Memory B cell (primary cell): ENCODE measurements at places on chromosomes 6 and 20.

DNA sequence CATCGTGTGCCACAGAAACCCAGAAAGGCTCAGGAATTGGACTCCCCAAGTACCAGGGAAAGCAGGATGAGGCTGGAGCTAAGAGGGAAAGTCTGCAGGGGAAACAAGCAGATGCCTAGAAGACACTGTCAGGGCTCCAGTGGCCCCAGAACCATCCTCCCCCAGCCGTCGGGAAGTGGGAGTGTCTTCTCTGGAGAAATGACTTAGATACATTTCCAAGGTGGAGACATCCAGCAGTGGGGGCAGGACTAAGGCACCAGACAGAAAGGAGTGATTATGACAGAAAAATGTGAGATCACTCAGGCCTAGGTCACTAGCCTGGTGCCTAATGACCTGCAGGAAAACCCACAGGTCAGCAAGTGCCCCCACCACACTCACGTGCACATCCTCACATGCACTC lies 36.0 kb upstream of the VSX1 start:
- no peak for DNase-seq

DNA sequence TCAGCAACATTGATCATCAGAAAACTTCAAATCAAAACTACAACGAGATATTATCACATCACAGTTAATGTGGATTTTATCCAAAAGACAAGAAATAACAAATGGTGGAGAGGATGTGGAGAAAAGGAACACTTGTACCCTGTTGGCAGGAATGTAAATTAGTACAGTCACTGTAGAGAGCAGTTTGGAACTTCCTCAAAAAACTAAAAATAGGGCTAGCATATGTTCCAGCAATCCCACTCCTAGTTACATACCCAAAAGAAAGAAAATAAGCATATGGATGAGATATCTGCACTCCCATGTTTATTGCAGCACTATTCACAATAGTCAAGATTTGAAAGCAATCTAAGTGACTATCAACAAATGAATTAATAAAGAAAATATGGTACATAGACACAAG lies 887.7 kb upstream of the MAN1A1 start:
- no peak for DNase-seq

- DNase-seq: no peak
These were observed 173.5 kb downstream of the DLL1 start for GRCh38 chr6:170117111-170117972.

GRCh38 chr6:117907601-117908245 lies 659 bp downstream of the SLC35F1 start:
- DNase-seq: no peak

DNA sequence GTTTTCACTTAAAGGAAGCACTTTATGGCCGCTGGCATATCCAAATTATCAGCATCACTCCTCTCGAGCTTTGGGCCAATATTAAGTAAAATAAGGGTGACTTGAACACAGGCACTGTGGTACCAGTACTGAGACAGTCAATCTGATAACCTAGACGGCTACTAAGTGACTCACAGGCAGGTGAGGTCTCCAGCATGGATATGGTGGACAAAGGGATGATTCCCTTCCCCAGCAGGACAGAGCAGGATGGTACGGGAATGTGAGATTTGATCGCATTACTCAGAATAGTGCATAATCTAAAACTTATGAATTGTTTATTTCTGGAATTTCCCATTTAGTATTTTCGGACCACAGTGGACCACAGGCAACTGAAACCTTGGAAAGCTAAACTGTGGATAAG lies 55.7 kb downstream of the TNFRSF21 start:
- DNase-seq: no peak

- DNase-seq: peak; percentile 75
These were observed 97.5 kb downstream of the PSMG4 start for GRCh38 chr6:3356056-3356823.

DNA sequence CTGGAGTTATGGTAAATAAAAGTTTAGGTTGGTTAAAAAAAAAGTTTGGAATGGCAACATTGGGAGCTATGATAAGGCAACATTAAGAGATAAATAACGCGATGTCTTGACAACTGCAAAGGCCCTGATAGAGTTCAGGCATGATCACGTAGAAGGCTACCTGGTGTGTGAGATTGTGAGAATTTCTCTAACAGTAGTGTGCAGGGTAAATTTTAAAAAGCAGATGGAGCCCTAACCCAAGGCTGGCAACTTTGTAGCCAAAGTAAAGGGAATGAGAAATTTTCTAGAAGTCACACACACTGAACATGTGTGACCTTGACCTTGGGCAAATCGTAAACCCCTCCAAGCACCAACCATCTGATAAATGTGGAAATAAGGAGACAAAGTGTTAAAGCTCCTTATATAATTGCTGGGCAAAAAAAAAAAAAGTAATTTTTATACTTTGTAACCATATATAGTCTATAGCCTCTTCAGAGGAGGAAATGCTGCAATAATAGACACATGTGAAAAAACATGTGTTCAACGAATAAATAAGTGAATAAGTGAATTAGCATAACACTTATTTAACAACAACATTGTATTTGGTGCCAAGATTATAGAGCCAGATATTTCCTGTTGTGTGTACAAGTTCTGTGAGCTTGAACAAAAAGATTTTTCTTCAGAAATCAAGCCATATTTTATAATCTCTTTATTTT lies 18.2 kb downstream of the KCNQ5 start:
- DNase-seq: no peak

GRCh38 chr6:84568971-84569370 lies 195.4 kb downstream of the TBX18 start:
- no peak for DNase-seq

GRCh38 chr6:128275681-128276080 lies 244.7 kb downstream of the PTPRK start:
- no peak for DNase-seq

DNA sequence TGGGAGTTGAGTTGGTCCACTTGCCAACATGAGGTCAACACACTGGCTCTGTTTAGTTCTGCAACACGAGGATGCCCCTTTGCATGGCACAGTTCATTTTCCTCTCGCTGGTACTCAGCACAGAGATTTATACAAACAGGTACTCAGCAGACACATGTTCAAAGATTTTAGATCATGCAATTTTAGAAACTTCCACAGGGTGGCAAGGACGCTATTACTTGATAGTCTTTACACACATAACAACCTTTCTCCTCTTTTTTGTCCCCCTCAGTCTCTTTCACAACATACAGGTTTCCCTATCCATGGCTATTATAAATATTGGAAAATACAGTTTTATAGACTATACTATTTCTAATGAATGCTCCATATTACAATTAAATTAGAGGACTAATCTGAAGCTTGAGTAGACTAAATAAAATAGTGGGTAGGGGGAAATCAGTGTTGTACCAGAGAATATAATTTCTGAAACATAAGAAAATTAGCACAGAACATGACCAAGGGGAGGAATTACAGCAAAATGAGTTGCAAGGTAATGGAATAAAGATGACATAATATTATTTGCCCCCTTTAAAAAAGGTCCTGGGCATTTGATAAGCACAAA lies 331.8 kb upstream of the BTBD3 start:
- DNase-seq: no peak

GRCh38 chr20:8519887-8520286 lies 387.8 kb downstream of the PLCB1 start:
- no peak for DNase-seq

DNA sequence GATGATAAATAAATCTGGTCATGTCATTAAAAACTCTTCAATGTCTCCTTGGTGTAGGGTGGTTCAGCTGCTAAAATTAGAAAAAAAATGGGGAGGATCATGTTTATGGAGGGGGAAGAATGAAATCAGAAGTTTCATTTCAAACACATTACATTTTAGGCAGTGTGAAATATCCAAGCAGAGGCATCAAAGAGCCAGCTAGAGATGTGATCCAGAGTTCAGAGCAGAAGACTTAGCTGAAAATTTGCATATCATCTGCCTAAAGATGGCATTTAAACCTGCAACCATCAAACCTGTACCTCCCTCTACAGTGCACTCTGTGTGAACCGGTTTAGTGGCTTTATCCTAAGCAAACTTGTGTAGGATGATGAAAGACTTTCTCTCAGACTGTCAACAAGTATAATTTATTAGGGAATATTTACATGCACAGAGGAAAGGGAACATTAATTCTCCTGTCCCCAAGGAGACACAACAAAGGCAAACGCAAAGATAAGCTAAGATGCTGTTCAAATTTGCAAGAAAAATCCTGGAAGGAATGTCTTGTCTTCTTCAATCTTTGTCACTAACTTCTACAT lies 84.8 kb upstream of the PLEKHG1 start:
- DNase-seq: no peak

DNA sequence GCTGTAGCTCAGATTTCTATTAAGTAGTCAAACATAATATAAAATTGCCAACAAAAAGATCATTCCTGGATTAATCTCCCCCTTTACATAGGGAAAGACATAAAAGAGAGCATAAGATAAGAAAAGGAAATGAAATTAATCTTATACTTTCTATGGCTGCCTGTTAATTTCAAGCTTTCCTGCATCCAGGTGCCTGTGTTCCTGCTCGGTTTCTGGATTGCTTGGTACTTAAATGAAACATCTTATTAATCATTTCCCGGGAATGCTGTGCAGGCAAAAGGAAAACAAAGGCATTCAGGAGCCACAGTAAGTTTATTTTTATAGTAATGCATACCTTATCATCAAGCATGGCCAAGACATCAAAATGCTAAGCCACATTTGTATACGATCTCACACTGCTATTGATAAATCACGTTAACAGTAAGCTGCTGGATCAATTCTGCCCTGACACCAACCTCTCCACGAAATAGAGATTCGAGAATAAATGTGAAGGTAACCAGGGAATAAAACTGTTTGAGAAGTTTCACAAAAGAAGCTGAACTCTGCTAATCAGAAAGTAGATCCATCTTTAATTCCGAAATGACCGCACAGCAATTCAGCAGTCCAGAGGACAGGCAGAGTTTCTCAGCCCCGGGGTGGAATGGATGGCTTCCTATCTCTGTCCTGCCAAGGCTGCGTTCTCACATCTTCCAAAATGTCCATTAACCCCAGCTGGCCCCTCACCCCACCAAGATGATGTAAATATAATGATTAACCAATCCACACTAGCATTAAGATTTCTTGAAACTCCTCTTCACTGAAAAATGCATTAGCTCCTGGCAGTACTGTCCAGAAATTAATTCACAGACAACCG lies 32.6 kb upstream of the APCDD1L start:
- no peak for DNase-seq

DNA sequence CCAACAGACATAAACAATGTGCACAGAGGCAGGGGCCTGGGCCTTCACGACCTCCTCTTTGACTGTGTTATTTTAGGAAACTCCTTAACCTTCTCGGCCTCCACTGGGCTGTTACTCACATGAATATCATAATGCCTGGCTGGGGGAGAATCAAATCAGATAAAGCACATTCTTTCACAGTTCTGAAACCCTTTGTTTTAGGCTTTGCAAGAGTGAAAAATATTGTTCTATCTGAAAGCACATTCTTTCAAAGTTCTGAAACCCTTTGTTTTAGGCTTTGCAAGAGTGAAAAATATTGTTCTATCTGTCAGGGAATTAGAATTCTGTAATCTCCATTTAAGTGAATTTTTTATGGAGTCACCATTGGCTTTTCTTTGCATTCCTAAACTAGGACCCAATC lies 50.7 kb upstream of the SYNDIG1 start:
- DNase-seq: no peak

DNA sequence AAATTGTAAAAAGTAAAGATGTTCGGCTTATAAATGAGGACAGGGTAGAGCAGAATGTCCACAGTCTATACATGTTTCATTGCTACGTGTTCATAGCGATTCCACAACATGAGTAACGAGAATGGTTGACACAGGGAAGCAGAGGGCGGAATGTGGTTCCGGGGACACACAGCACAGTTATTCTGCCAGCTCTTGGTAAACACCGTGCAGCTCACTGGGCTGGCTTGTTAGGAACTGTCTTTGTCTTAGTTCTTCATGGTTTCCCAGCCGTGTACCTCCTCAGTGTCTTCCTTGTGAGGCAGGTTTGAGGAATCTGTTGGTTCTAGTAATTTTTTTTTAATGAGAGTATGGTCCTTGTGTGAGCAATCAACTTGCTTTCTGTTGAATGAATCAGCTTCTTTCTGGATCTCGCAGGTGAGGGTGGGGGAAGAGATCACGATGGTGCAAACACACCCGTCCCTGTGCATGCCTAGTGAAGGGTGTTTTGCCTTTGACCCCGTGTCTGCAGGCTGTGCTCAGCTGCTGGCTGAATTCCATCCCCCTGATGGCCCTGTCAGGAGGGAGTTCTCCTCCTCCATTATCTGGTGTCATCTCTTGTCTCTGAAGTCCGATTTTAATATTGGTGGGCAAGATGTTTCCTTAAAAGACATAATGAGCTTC lies 168.2 kb downstream of the SMOC2 start:
- DNase-seq: no peak

DNA sequence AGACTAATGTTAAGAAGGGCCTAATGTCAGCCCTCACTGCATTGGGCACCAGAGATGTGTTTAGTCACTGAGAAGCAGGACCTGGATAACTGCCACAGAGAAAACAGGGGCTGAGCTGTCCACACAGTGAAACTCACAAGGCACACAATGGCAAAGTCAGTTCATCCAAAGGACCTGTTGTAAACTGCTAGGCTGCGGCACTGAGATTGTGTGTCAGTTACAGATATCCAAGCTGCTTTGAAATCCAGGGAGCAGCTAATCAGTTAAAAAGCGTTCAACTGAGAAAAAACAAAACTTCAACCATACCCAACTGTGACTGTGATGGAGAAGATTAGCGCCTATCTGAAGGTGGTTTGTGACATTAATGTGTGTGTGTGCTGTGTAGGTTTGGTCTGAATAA lies 27.8 kb upstream of the TMEM14A start:
- no peak for DNase-seq

DNA sequence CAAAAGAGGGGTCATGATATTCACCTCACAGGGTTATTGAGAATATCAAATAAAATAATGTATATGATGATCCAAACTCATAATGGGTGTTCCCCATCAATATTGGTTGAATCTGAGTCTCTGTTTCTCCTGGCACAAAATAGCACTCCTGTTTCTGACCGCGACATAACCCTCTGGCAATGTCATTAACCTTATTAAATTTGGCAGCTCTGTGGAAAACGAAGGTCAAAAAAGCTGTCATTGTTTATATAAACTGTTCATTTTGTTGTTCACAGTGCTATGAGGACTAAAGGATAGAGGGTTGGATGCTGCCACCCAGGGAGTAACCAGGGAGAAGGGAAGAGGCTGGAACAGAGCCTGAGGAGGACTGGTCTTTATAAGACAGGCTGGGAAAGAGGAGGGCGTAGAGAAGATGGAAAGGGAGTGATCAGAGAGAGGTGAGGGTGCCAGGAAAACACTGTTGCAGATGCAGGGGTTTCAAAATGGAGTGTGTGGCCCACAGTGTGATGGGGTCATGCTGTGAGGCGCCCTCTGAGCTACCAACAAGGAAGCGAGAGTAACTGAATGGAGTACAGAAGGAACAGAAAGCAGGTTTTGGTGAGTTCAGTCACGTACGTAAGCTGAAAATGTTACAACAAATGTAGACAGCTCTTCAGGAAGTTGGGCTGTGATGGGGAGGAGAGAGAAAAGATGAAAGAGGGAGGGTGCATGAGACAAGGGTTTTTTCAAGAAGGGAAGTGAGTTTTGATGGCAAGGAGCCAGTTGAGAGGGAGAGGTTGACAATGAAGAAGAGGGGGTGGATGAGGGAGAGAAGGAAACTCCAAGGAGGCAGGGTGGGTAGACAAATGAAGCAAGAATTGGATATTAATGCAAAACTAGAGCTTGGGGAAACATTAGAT lies 251.6 kb upstream of the TAB2 start:
- peak; percentile 23 for DNase-seq
